Cardiac septum (tissue), 1 donor: ENCODE measurements at places on chromosomes 3 and 15. TPM values are rescaled to one million over a fixed set of nuclear protein-coding genes. Genes with fewer than 3 reads are reported as not detected.
A peak's percentile ranks its signal among the peaks of the same experiment; 100 is the strongest.

DNA sequence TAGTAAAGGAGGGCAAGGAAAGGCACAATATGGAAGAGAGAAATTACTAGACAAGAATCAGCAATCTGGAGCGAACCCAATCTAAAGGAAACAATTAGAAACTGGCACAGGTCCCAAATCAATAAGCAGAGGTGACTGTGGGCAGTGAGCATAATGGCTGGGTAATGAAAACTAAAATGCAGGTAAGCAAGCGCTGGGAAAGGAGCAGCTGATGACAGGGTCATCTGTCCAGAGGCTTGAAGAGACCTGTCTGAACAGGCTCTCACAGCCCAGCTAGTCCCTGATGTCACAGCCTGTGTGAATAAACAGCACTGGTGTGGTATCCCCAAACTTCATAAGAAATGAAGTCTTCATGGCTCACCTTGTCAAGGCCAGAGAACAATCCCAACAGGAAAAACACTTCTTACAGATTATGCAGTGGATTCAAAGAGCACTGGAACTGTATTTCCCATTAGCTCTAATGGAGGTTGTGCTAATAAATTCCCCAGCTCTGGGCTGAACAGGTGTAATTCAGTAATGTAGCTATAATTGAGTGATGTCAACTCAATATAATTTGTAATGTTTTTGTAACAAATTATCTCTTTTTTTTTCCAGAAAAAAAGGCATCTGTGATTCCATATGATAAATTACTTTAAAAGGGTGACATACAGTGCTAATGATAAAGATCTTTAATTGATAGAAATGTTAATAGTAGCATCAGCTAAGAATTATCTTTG is 197.3 kb downstream of the FHIT start:
- no peak for DNase-seq

DNA sequence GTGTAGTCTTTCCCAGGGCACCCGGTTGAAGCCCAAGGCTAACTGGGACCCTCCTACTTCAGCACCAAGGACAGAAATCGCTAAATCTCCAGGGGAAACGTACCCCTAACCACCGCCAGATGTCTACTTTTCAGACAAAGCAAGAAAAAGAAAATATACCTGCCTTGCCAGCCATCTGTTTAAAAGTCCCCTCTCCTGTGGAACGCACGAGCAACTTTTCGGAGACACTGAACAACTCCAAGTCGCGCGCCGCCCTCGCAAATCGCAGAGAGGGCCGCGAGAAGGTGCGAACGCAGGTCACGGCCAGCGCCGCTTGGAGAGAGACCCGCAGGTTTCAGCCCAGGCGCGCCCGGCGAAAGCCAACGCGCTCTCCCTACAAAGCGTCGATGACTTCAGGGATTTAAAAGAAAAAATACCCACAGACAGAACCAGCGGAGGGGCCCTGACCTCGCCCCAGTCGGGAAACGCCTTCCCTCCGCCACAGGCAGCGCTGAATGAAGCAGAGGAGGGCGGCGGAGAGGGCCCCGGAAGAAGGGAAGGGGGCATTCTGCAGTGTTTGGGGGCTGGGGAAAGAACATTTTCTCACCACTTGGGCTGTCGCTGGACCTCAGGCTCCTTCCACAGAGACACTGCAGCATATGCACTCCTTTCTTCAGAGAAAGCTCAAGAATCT is 213.1 kb downstream of the FGF12 start:
- DNase-seq, result no peak

GRCh38 chr15:101207867-101208288 is 44.0 kb downstream of the CHSY1 start:
- DNase-seq, result peak; percentile 88

DNA sequence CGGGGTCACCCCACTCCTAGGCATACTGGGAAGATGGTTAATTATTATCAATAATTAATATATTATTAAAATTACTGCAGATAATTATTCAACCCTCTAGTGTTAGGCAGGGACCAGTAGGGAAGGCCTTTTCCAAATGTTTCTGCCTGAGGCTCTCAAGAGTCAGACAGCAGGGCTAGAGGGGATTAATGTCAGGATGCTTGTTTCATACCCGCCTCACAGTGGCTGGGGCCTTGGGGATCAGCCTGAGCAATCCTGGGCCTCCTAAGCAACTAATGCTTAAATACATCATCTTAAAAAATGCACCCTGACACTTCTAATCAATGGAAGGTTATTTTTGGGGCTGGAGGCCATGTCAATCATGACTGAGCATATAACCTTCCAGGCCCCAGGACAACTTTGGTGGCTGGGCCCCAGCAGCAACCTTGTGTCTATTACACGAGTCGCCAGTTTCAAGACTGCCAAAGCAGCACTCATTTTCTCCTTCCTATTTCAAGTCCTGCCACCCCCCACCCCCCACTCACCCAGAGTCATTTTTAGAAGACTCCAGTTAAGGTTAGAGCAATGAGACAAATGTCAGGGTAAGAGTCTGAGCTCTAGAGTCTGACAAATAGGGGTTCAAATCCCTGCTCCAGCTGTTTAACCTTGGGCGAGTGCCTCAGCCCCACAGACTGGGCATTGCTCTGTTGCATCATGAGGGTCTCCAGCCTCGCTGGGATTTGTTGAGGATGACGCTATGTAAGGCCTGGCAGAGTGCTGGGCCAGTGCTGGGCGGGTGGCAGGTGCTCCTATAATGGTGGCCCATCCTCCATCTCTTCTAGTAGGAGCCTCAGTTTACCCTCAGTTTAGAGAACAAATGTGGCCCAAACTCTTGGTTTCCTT is 6.1 kb downstream of the AMOTL2 start:
- peak; percentile 54 for DNase-seq

GRCh38 chr3:183275418-183275817 is 22.4 kb downstream of the B3GNT5 start:
- no peak for DNase-seq

The CDHR4 gene
- not detected for total RNA-seq

The SLC2A2 gene
- not detected for total RNA-seq

The STAB1 gene
- 52.2 TPM for total RNA-seq
